ENCODE measurements at places on chromosomes 2 and 18.

DNA sequence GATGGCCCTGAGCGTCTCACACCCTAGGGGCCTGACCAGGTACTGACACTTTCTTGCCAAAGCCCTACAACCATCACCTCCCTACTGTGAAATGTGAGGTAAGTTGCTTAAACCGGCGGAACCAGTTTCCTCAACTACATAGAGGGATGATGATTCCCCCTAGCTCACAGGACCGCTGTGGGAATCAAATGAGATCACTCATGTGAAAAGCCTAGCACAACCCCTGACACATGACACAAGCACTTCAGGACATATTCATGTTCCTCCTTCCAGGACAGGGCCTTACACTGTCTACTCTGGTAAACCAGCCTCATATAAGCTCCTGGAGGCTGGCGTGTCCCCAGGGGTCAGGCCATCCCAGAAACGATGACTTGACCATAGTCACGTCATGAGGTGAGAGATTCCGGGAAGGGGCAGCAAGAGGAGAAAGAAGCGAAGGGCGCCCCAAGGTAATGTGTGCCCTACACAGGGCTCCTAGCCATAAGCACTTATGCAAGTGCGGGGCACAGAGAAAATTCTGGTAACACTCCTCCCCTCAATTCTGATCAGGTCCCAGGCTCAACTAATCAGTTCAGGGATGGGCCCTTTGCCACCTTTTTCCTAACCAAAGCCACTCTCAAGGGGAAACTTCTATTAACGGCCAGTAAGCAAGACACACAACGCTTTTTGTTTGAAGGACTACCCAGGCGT lies 49.5 kb downstream of the C2orf42 start:
- DNase-seq, result peak; percentile 47

GRCh38 chr2:48207201-48207641 lies 300.9 kb upstream of the FBXO11 start:
- DNase-seq, result no peak

DNA sequence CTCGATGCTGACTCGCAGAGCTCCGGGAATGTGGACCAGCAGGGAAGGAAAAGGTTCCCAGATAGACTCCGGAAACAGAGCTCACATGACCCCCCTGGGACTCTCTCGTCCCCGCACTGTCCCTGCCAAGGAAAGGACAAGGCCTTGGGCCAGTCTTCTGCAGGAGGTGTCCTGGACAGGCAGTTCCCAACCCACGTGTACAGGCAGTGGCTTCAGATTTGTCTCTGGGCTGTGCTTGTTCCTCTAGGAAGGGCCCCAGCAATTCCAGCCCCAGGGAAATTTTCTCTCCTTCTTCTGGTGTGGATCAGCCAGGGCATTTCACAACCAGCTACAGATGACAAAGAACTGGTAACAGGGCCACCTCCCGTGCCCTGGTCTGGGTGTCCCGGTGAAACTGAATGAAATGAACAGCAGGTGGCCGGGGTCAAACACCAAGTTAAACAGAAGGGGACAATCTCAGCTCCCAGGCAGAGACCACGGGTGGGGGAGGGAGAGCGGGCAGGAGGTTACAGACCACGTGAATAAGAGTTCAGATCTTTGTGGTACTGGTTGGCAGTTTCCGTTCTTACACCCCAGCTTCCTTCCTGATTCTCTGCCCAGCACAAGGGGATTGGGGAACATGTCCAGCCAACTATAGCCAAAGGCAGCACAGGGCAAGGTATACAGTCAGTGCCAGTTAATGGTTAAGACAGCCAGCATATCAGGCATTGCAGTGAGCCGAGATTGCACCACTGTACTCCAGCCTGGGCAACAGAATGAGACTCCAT lies 52.2 kb upstream of the CAB39 start:
- DNase-seq, result no peak

DNA sequence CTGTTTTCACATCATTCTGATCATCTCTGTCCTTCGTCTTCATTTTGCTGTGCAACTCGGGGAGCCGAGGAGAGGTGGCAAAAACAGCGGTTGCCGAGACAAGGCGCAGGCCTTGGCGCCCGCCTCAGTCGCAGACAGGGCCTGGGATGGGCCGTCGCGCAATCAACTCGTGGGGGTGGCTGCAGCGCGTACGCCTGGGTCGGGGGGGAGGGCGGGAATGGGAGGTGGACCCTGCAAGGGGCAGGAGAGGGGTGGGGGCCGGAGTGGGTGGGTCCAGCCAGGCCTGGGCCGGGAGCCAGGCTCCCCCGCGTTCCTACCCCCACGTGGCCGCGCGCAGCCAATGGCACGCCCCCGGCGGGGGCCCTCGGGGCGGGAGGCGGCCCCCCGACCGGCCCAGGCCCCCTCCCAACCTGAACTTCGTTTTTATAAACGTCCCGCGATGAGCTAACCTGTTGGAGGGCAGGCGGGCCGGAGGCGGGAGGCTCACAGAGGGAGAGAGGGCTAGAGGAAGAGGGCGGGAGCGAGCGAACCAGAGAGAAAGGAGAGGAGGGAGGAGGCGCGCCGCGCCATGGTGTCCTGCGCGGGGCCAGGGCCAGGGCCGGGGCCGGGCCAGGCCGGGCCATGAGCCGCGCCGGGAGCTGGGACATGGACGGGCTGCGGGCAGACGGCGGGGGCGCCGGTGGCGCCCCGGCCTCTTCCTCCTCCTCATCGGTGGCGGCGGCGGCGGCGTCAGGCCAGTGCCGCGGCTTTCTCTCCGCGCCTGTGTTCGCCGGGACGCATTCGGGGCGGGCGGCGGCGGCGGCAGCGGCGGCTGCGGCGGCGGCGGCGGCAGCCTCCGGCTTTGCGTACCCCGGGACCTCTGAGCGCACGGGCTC lies at the start of gene HOXD13:
Gene HOXD13, plus strand, starts transcription at position 452 of the 875 bp plus-strand sequence. Its CDS starts 170 bp downstream, at position 622.
- no peak for DNase-seq

- DNase-seq, result no peak
Measured at GRCh38 chr18:50953822-50954221, 14.0 kb upstream of the ELAC1 start.

- no peak for DNase-seq
Measured at GRCh38 chr2:23402205-23402740, 17.3 kb downstream of the KLHL29 start.

All from activated CD4-positive, alpha-beta T cell treated with anti-CD3 and anti-CD28 coated beads for 1 hour (primary cell).